Caco-2 (cell line): ENCODE measurements at places on chromosomes 2 and 18. TPM values are rescaled to one million over a fixed set of nuclear protein-coding genes. Genes with fewer than 3 reads are reported as not detected.

Gene TCF23
- total RNA-seq, result not detected in 2 replicates

Gene FTCDNL1
- 0.35 and 0.68 TPM in 2 replicates for total RNA-seq

Gene LRRTM4
- total RNA-seq, result 0.21 and 0.32 TPM in 2 replicates

Gene MYOM1
- 0.41 and 0.49 TPM in 2 replicates for total RNA-seq

Gene MAP4K3
- total RNA-seq, result 46.1 and 50.7 TPM in 2 replicates

Gene CYS1
- total RNA-seq, result 0.91 and 1.4 TPM in 2 replicates

Gene RBM44
- 0.14 TPM in 1 of 2 replicates, not detected in the other for total RNA-seq

Gene KLHL14
- total RNA-seq, result not detected in 2 replicates

Gene PLCD4
- total RNA-seq, result 0.26 and 0.48 TPM in 2 replicates

Gene NPAS2
- 2.8 and 3.6 TPM in 2 replicates for total RNA-seq

Gene SCYGR4
- total RNA-seq, result not detected in 2 replicates

DNA sequence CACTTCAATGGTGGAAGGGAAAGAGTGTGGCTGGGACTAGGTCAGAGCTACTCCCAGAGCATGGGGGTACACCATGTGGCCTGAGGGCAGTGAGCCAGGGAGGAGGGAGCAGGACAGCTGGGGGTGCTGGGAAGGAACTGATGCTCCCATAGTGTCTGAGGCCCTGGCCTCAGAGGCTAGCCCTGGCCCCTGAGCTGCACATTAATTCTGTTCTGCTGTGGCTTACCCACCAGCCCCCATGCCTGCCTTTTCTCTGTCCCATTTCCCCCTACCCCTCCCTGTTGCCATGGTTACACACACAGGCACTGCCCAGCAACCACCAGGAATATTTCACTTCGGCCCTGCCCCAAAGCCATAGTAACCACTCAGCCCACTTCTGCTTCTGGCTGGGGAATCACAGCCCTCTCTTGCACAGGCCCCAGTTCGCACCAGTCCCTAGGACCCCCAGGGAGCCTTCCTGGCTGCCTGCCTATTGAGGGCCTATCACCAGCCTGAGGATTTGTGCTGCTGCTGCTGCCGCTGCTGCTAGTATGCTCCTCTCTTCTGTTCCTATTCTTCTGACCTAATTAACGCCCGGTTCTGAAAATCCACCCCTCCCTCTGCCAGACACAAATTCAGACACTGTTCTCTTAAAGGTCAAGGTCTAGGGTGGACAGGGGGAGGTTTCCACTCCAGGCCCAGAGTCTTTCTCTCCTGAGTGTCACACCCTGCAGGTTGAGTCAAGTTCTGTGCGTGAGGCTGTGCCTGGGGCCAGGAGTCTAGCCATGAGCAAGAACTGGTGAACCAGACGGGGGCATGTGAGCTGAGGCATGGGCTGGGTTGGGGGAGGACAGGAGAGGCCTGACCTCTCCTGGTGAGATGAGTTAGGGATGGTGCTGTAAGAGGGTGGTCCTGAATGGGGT, 87.1 kb upstream of the MCFD2 start:
- peak overlapping the region; percentile 31 for H3K27ac ChIP-seq
- no peak overlapping the region for H3K4me3 ChIP-seq
- DNase-seq, result no peak

GRCh38 chr2:191748059-191748461, 70.1 kb downstream of the NABP1 start:
- H3K4me3 ChIP-seq, result no peak overlapping the region
- DNase-seq, result no peak
- no peaks in the 10 kb centered on the region for H3K36me3 ChIP-seq

DNA sequence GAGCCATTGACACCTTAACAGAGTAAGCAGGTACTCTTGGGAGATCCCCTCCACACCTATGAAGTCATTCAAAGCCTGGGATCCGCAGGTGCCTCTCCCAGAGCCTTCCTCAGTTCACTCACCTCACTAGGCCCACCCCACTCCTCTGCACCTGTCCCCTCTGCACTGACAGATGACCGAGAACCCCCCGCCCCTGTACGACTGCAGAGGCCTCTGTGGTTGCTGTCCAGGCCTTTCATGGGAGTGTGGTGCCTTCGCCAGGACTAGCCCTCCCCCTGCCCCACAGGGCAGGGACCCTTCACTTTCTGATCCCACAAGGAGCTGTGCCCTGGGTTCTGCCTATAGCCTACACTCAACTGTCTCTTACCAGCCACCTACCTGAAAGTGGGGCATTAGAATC, 238.5 kb downstream of the ZBTB7C start:
- H3K4me3 ChIP-seq, result no peak overlapping the region
- H3K4me1 ChIP-seq, result no peaks in the 10 kb centered on the region
- H3K27me3 ChIP-seq, result no peaks in the 10 kb centered on the region

- H3K4me3 ChIP-seq, result no peak overlapping the region
- H3K27ac ChIP-seq, result no peak overlapping the region
- H3K27me3 ChIP-seq, result no peaks in the 10 kb centered on the region
- DNase-seq, result no peak
- no peaks in the 10 kb centered on the region for H3K36me3 ChIP-seq
- peaks cover 18% of the 10 kb centered on the region; the same call in 1 of the 2 replicates for H3K4me1 ChIP-seq
Observed at GRCh38 chr2:212929971-212930370, 221.4 kb downstream of the IKZF2 start.

GRCh38 chr18:47863041-47863440, 67.4 kb downstream of the SMAD2 start:
- DNase-seq, result no peak
- H3K4me3 ChIP-seq, result no peak overlapping the region
- H3K27ac ChIP-seq, result no peak overlapping the region
- no peaks in the 10 kb centered on the region for H3K36me3 ChIP-seq
- H3K27me3 ChIP-seq, result no peaks in the 10 kb centered on the region

DNA sequence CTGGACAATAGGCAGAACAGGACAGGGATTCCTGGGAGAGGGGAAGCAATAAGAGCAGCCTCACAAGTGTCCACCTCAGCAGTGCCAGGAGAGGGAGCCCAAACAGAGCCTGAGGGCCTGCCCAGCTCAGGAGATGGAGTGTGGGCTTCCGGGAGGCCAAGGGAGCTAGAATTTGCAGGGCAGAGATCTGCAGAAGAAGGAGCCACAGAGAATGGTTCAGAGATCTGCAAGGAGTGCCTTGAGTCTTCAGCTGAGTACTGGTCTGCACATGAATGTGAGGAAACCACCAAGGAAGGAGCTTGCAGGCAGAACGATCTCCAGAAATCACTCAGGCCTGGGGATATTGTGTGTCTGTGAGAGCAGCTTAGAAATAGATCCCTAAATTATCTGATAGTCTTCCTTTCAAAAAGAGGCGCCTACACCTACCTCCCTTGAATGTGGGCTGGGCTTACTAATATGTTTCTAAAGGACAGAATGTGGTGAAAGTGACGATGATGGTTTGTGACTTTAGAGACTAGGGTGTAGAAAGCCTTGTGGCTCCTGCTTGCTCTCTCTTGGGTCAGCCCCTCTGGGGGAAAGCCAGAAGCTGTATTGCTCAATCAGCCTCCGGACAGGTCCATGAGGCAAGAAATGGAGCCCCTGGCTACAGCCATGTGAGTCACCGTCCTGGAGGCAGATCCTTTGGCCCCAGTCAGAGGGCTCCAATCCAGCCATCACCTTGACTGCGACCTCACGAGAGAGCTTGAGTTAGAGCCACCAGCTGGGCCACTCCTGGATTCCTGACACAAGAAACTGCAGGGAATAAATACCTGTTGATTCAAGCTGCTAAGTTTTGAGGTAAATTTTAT, 7.6 kb upstream of the LPIN1 start:
- H3K4me1 ChIP-seq, result peaks cover 40% of the 10 kb centered on the region
- peak; percentile 67 for DNase-seq
- no peaks in the 10 kb centered on the region for H3K36me3 ChIP-seq
- H3K27me3 ChIP-seq, result no peaks in the 10 kb centered on the region; the same call in 1 of the 2 replicates
- no peak overlapping the region for H3K4me3 ChIP-seq

GRCh38 chr2:96404446-96405373, 69.1 kb downstream of the NCAPH start:
- no peak for DNase-seq
- H3K27ac ChIP-seq, result no peak overlapping the region
- peaks cover 20% of the 10 kb centered on the region for H3K4me1 ChIP-seq
- no peak overlapping the region for H3K4me3 ChIP-seq

DNA sequence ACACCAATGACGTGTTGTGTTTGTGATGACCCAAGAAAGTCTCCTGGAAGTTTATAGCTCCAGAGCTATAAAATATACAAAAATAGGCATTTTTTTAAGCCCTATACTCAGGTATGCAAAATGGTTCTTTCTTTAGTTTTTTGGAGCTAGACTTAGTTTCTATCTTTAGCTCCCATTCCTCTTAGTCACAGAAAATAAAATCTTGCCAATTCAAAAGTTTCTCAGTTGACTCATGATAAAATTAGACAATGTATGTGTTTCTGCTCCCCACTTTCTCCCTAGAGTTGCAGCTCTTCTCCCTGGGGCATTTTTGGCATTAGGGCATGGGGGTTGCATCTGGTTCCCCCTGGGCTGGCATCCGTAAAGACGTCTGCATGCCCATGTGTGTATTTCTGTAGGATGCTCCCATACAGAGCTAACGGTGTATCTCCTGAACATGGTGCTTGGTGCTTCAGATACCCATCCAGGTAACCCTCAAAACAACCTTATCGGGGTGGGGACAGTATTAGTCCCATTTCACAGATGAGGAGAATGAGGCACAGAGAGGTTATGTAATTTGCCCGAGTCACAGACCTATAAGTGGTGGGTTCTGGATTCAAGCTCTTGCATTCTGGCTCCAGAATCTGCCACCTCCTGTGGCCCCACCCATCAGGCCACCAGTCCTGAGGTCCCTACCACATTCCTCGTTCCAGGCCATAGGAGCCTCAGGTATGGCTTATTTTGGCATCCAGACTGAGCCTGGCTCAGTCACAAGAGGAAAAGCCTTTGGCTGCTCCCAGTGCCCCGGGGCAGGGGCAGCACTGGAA, 43.1 kb upstream of the ASAP2 start:
- H3K4me1 ChIP-seq, result peaks cover 22% of the 10 kb centered on the region
- DNase-seq, result no peak
- H3K27ac ChIP-seq, result no peak overlapping the region
- no peak overlapping the region for H3K4me3 ChIP-seq

- H3K4me3 ChIP-seq, result no peak overlapping the region
- H3K27ac ChIP-seq, result no peak overlapping the region
- H3K4me1 ChIP-seq, result no peaks in the 10 kb centered on the region
- H3K27me3 ChIP-seq, result no peaks in the 10 kb centered on the region
Observed at GRCh38 chr2:104976603-104977120, 61.2 kb upstream of the MRPS9 start.

DNA sequence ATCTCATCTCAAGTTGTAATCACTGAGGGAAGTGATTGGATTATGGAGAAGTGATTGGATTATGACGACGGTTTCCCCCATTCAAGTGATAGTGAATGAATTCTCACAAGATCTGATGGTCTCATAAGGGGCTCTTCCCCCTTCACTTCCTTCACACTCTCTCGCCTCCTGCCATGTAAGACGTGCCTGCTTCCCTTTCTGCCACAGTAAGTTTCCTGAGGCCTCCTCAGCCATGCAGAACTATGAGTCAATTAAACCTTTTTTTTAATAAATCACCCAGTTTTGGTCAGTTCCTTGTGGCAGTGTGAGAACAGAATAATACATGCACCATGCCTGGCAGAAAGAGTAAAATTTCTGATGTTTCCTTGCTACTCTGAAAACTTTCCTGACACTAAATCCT, 36.6 kb downstream of the CEP68 start:
- no peak overlapping the region for H3K27ac ChIP-seq
- H3K27me3 ChIP-seq, result no peaks in the 10 kb centered on the region
- no peaks in the 10 kb centered on the region for H3K4me1 ChIP-seq
- H3K4me3 ChIP-seq, result no peak overlapping the region

DNA sequence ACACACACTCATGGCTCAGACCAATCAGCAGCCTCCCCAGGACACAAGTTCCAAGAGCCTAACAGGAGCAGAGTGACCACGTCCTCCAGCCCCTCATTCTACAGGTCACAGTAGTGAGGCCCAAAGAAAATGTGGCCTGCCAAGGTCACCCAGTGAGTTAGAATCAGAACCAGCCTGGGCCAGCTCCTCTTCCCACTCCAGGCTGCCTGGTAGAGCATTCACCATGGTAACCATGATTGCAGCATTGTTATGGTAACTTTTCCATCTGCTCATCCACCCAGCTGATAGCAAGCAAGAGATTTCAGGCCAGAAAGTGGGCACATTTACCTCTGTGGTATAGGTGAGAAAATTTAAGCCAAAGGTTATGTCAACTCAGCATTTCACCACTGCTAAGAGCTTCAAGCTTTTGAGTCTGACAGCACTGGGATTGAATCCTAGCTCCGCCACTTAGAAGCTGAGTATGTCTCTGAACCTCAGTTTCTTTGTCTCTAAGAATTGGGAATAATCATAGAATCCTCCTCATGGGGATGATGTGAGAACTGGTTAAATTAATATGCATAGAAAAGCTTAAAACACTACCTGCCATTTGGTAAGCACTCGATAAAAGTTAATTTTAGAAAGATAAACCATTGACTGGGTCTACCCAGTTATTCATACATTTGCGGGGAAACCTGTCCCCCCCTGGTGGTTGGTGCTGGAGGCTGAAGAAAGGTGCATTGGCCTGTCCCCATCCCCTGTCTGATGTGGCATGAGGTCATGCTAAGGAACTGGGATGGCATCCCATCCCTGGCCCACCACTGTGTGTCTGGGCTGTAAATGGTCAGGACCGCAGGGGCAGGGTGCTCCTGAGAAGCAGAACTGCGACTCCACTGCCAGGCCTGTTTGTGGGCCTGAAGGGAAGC, 181.5 kb downstream of the KLHL29 start:
- no peaks in the 10 kb centered on the region; the same call in 1 of the 2 replicates for H3K27me3 ChIP-seq
- DNase-seq, result no peak
- no peak overlapping the region for H3K27ac ChIP-seq
- no peak overlapping the region for H3K4me3 ChIP-seq

- no peaks in the 10 kb centered on the region for H3K4me1 ChIP-seq
- H3K27me3 ChIP-seq, result no peaks in the 10 kb centered on the region
- DNase-seq, result no peak
Observed at GRCh38 chr18:43364535-43364934, 87.2 kb upstream of the SYT4 start.

DNA sequence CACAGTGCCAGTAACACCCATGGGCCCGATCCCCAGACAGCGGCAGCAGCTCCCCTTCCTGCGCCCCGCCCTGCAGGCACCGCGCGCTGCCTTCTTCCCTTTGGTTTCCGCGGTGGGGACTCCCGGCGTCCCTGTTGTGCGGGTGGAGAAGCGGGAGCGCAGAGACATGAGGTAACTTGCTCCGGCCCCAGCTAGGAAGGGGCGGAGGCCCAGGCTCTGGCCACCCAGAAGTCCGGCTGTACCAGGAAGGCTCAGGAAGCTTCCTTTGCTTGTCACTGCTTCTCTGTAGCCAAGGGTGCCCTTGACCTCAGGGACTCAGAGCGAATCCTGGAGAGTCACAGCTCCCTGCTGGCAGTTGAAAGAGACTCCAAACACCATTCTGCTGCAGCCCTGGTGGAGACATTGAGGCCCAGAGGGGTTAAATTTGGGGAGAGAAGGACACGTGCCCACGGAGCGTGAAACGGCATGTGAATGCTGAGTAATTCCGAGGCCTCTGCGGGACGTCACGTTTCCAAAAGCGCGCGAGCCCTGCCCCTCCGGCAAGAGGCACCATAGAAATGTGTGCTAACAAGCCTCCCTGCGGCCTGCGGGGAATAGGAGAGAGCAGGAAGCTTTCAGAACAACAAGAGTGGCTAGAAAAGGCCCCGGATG, 6.7 kb upstream of the ADCY3 start:
- H3K4me3 ChIP-seq, result no peak overlapping the region
- H3K4me1 ChIP-seq, result no peaks in the 10 kb centered on the region
- no peak for DNase-seq
- no peak overlapping the region for H3K27ac ChIP-seq
